Activated T-cell treated with anti-CD3 and anti-CD28 coated beads, Interleukin-2, amount 50 U/mL, for 72 hours (primary cell): ENCODE measurements at places on chromosomes 4 and X. TPM values are rescaled to one million over a fixed set of nuclear protein-coding genes. Genes with fewer than 3 reads are reported as not detected.

DUSP21 gene
- total RNA-seq: not detected

CFAP99 gene
- not detected for total RNA-seq

HSD17B13 gene
- total RNA-seq: 0.14 TPM

- no peak for DNase-seq
These were observed 119.0 kb downstream of the APBB2 start for GRCh38 chr4:41095192-41095872.

SSX4 gene
- not detected for total RNA-seq

RNF128 gene
- not detected for total RNA-seq

PLP1 gene
- total RNA-seq: not detected

GPR78 gene
- total RNA-seq: not detected

BGN gene
- total RNA-seq: not detected

GRCh38 chr4:183399126-183399522, 45.3 kb upstream of the CDKN2AIP start:
- DNase-seq: no peak

- no peak for DNase-seq
These were observed 23.1 kb downstream of the CD40LG start for GRCh38 chrX:136671006-136671610.

DNA sequence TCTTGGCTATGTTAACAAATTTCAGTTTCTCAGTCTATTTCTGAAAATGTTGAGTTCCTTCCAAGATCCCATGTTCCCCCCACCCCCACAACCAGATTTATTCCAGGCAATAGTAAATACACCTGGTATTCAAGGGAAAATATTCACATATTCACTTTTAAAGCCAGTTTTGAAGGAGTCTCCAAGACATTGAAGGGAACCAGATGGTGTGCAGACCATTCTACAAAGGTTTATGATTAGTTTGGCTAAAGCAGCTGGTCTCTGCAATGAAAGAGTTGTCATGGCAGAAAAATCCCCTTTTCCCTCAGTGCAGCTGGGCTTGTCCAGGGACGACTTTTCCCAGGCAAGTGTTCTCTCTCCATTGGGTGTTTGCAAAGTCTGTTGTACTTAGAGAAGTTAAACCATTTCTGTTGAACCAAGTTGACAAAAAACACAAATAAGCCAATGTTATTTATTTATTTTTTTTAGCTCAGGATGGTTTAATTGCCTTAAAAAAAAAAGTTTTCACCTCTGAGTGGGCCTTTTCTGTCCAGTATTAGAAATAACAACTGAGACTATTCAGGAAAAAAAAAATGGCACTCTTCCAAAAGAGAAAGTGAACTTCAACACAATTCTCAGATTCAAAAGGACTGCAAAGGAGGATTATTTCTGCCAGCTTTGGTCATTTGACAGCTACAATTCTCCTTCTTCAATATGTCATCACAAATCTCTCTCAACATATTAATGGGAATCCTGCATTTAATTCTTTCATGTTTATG, 410.6 kb downstream of the IL1RAPL1 start:
- no peak for DNase-seq

GRCh38 chr4:17012451-17012850, 114.0 kb upstream of the LDB2 start:
- no peak for DNase-seq

DNA sequence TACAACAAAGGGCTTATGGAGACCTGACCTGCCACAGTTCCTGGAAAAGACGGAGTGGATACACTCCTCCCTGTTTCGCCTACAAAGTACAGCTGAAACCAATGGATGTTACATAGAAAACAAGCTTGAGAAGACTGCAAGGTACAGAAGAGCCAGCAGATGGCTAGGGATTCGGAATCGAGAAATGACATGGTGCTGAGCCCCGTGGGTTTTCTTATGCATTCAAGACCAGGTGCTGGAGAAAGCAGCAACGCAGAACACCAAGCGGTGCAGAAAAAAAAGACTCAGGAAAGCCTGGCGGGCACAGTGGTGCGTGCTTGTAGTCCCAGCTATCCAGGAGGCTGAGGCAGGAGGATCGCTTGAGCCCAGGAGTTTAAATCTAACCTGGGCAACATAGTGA, 13.8 kb downstream of the TIMM17B start:
- no peak for DNase-seq

DNA sequence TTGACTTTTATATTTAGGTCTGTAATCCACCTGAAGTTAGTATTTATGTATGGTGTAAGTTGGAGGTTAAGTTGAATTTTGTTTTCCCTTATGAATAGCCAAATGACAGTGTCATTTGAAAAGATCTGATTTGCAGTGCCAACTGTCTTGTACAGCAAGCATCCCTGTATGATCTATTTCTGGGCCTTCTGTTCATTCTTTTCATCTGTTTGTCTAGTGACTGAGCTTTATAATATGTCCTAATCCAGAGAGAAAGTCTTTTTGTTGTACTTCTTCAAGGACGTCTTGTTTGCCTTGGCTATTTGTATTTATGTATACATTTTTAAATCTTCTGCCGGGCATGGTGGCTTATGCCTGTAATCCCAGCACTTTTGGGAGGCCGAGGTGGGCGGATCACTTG, 39.6 kb downstream of the CDKL5 start:
- DNase-seq: no peak

KIF4A gene
- total RNA-seq: 26.4 TPM

- no peak for DNase-seq
These were observed 3.8 kb downstream of the PHOX2B start for GRCh38 chr4:41744572-41745291.

- no peak for DNase-seq
These were observed 119.9 kb upstream of the POF1B start for GRCh38 chrX:85499400-85499799.

ZNF711 gene
- total RNA-seq: 1.8 TPM

DNA sequence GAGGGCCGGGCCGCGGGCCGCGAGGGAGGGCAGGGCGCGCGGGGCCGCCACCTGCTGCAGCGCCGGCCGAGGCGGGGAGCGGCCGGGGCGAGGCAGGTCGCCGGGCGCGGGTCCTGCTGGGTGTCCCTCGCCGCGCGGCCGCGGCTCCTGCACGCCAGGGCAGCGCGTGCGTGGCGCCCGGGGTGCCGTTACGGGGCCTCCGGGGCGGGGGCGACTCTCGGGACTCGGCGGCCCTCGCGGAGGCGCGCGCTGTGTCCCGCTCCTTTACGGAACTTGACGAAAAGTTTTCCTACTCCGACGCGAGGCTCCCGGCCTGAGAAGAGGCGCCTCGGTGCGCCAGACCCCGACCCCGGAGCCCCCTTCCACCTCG, 329 bp downstream of the TBC1D14 start:
- peak; percentile 66 for DNase-seq

VSIG4 gene
- 0.22 TPM for total RNA-seq

DNA sequence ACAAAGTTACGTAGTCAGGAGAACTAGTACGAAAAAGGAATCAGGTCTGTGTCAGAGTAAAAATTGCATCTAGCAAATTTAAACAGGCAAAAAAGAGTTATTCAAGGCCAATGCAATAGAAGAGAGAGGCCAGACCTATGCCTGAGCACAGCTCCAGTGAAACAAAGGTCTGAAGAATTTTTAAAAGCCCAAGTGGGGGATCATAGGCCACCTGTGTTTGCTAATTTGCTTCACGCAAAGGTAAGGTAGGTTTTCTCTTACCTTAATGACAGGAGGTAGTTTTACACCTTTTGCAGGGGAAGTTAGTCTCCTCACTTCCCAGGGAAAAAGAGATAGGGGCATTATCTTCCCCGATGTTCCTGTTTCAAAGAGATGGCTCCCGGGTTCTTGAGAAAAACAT, 448.6 kb upstream of the TECRL start:
- no peak for DNase-seq

CXorf65 gene
- total RNA-seq: 26.0 TPM

GRCh38 chr4:155972098-155972497, 18.4 kb upstream of the CTSO start:
- DNase-seq: no peak

- DNase-seq: no peak
These were observed 3.9 kb downstream of the CTBP1 start for GRCh38 chr4:1244978-1245471.

DNA sequence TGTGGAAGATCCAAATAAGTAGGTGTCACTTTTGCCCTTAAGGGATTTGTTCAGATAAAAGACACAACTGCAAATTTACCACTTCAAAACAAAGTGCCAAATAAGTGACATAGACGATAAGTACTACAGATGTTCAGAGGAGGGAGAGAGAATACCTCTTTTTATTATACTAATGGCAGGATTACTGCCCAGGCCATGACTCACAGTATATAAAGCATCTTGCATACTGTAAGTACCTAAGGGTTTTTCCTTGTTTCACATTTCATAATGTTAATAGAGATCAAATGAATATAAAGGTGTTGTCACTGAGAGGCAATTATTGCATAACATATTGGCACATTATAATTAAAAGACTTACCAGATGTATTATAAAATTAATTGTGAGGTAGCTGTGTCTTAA, 46.4 kb downstream of the PTPN13 start:
- no peak for DNase-seq

MAGEC2 gene
- not detected for total RNA-seq

- no peak for DNase-seq
These were observed 284.9 kb downstream of the TEX13A start for GRCh38 chrX:104935581-104935980.

LRAT gene
- total RNA-seq: not detected
